ENCODE measurements at places on chromosomes 2 and 18.

GRCh38 chr2:158539176-158540005, 82.6 kb downstream of the PKP4 start:
- DNase-seq = peak; percentile 82

GRCh38 chr2:11814979-11815510, 68.6 kb downstream of the LPIN1 start:
- DNase-seq = no peak

GRCh38 chr18:55753643-55754263, 165.8 kb upstream of the TCF4 start:
- peak; percentile 80 for DNase-seq

DNA sequence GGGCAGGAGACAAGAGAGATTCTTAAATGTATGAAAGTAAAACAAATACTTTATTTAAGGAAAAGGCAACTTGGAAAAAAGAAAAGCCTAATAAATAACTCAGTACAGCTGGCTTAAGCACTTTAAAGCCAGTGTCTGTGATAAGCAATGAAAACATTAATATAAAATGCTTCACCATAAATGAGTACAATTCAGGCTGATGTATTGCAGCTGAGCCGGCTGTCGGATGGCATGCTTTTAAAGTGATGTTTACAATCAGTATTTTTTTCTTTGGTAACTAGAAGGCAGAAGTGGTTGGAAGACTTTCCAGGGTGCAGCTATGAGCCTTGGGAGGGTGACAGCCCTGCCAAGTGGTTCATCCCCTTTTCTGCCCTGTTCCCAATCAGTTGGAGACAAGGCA, 58.7 kb upstream of the CELF4 start:
- DNase-seq = no peak

- peak; percentile 23 for DNase-seq
These were observed 459 bp upstream of the EFR3B start for GRCh38 chr2:25041307-25041927.

- peak; percentile 77 for DNase-seq
These were observed 21.0 kb upstream of the GLS start for GRCh38 chr2:190859347-190860297.

GRCh38 chr2:105746177-105747080, 1.7 kb downstream of the NCK2 start:
- DNase-seq = no peak

GRCh38 chr2:50995610-50996009, 36.3 kb downstream of the NRXN1 start:
- peak; percentile 11 for DNase-seq

DNA sequence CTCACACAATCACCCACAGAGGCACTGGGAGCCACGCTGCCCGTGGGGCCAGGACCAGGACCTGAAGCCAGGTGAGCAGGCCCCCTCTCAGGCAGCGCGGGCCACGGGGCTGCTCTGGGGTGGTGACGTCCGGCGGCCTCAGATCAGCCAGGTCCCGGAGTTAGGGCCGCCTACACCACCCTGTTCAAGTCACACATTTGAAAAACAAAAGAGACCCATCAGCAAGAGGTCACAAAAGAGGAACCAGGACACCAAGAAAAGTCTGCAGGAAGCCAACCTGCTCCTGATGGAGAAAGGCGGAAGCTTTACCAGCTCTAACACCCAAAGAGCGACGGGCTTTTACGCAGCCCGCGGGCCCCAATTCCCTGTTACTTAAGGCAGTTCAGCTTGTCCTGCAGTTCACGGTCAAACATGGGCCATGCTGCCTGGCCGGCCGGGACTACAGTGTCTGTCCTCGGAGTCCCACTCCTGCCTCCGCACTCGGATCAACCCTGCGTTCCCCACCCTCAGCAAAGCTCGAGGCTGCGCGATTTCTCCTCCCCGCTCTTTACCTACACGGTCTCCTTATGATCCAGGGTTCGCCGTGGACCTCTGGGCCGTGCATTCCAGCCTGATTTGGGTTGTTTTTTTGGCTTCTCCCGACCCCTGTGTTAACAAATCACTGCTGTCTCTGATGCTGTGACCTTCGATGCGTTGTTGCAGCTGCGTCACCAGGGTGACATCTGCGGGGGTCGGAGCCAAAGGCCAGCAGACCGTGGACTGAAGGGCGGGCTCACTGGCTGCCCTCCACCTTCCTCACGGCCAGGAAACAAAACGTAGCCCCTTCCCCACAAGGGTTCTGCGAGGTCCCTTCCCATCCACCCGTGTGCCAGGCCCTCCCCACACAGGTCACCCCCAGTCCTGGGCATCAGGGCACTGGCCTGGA, 31.0 kb downstream of the SNORC start:
- DNase-seq = no peak
